ENCODE measurements at places on chromosomes 12 and 14. TPM values are rescaled to one million over a fixed set of nuclear protein-coding genes. Genes with fewer than 3 reads are reported as not detected.

The SLC8B1 gene
- total RNA-seq, result 3.0 TPM

The JPH4 gene
- 3.2 TPM for total RNA-seq

The ISM2 gene
- total RNA-seq, result 0.07 TPM

The COA8 gene
- total RNA-seq, result 38.6 TPM

The PRMT5 gene
- total RNA-seq, result 54.6 TPM

The SLC2A14 gene
- total RNA-seq, result 0.49 TPM

The FGD6 gene
- total RNA-seq, result 25.4 TPM

The RNF34 gene
- total RNA-seq, result 57.8 TPM

The CCDC38 gene
- 0.12 TPM for total RNA-seq

The ARHGEF40 gene
- total RNA-seq, result 46.0 TPM

The SMAGP gene
- 19.0 TPM for total RNA-seq

The KCNJ8 gene
- not detected for total RNA-seq

The CHGA gene
- 0.77 TPM for total RNA-seq

The DHRS4 gene
- total RNA-seq, result 18.6 TPM

The PRH2 gene
- not detected for total RNA-seq

The OR6C68 gene
- total RNA-seq, result not detected

The BDKRB2 gene
- total RNA-seq, result 0.37 TPM

The SERPINA6 gene
- total RNA-seq, result not detected

The RILPL2 gene
- 1.1 TPM for total RNA-seq

The ZNF641 gene
- total RNA-seq, result 13.3 TPM

The ADGRD1 gene
- total RNA-seq, result 0.40 TPM

The SMIM41 gene
- not detected for total RNA-seq

The AMN gene
- not detected for total RNA-seq

The C3AR1 gene
- not detected for total RNA-seq

The DEGS2 gene
- total RNA-seq, result not detected

The ZC2HC1C gene
- total RNA-seq, result 0.90 TPM

The PLA2G1B gene
- total RNA-seq, result not detected

The B3GNT4 gene
- total RNA-seq, result 0.30 TPM

The LRRC43 gene
- 0.24 TPM for total RNA-seq

The NOVA1 gene
- 37.9 TPM for total RNA-seq

The SLC39A2 gene
- total RNA-seq, result not detected

The DTX3 gene
- 67.9 TPM for total RNA-seq

The NYNRIN gene
- 15.5 TPM for total RNA-seq

The DTD2 gene
- total RNA-seq, result 8.6 TPM

The PIK3C2G gene
- not detected for total RNA-seq

The ACIN1 gene
- 215 TPM for total RNA-seq

The VRTN gene
- total RNA-seq, result 18.6 TPM

The CLEC2B gene
- total RNA-seq, result 1.0 TPM

The ATG101 gene
- 19.8 TPM for total RNA-seq

The RTL1 gene
- 0.15 TPM for total RNA-seq

The REP15 gene
- total RNA-seq, result 0.34 TPM

The ZDHHC22 gene
- total RNA-seq, result 0.31 TPM

Measured in neural progenitor cell (in vitro differentiated cells).